Hepatocyte (in vitro differentiated cells): ENCODE measurements at places on chromosomes 7 and 10.

DNA sequence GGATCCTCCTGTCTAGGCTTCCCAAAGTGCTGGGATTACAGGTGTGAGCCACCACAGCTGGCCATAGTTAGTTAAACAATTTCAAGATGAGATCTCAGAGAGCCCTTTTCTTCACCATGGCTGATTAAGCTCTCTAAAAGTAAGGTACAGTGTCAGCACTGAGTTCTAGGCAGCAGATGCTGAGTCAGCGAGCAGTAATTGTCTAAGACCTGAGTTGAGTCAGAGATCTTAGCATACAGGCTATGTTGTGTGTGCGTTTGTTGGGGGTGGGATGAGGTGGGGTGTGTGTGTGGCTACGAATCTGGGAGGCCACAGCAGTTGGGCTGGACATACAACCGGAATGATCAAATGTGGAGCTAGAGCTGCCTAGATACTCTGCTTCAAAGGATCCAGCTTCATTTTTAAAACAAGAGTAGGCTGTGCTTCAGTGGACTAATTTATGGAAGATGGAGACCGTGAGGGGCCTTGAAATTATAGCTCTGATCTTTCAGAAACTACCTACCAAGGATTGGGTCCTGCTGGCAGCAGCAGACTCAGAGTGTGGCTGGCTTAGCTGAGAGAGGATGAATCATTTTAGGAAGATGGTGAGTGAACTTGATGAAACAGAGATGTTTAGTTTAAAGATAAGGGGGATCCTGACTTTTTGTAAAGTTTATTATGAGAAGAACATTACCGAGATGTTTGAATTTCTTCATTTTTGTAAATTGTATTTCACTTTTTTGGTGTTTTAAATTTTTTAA lies 17.5 kb upstream of the MTPN start:
- DNase-seq: peak; percentile 35

- DNase-seq: no peak
Measured at GRCh38 chr7:6382817-6383216, 64.9 kb downstream of the DAGLB start.

GRCh38 chr10:6379015-6379776 lies 176.5 kb downstream of the PFKFB3 start:
- DNase-seq: no peak

GRCh38 chr7:115683093-115683492 lies 347.5 kb downstream of the TFEC start:
- DNase-seq: no peak

- no peak for DNase-seq
Measured at GRCh38 chr7:8592167-8592566, 158.8 kb downstream of the NXPH1 start.
